GM19239 (cell line): ENCODE measurements at places on chromosomes 12 and 14.

- no peak for DNase-seq
Measured at GRCh38 chr12:102781117-102781516, 135.9 kb downstream of the PAH start.

- no peak for DNase-seq
Measured at GRCh38 chr14:94515426-94515825, 6.2 kb upstream of the SERPINA12 start.

DNA sequence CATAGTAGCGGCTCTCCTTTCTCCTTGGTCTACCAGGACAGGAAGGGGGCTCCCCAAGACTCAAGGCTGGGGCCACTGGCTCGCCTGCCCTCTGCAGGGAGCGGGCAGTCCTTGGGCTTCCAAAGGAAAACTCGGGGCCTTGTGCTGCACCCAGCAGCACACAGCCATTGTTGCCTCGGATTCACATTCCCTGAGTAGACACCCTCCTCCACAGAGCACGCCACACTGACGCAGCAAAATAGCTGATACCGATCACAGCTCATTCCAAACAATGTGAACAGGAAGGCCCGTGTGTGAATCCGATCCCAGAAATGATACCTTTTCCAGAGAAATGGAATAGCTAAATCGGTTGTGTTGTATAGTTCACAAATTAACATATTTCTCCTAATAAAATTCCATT is 65.1 kb upstream of the DYNC1H1 start:
- no peak for DNase-seq

GRCh38 chr12:53128780-53129569 is 25.7 kb downstream of the SOAT2 start:
- no peak for DNase-seq

- DNase-seq = no peak
Measured at GRCh38 chr14:23572836-23573235, 5.2 kb upstream of the AP1G2 start.

DNA sequence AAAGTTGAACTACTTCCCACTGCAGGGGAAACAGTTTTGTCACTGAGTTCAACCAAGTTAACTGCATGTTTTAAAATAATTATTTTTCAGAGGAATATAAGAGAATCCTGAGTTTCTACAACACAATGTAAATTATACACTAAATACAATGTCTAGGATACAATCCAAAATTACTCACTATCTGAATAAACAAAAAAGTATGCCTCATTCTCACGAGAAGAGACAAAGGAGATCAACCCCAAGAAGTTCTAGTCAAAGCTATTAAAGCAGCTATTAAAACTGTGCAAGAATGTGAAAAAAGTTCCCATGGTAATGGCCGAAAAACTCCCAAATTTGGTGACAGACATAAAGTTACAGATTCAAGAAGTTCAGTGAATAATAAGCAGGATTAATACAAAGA is 8.8 kb upstream of the KCNK13 start:
- no peak for DNase-seq

DNA sequence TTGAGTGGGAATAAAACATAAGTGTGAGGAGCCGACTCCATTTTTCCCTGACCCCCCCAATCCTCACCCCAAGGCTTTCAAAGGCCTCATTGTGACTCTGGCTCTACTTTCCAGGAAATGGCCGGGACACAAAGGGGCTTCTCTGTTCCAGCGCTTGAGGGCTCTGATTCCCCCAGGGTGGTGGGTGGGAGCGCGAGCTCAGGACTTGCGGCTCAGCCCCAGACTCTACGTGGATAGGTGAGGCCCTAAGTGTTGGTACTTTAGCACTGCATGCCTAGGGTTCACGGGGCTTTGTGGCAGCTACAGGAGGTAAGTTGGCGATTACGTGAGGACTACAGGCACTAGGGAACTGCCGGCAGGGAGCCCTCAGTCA is 553 bp downstream of the CNPY2 start:
- no peak for DNase-seq

DNA sequence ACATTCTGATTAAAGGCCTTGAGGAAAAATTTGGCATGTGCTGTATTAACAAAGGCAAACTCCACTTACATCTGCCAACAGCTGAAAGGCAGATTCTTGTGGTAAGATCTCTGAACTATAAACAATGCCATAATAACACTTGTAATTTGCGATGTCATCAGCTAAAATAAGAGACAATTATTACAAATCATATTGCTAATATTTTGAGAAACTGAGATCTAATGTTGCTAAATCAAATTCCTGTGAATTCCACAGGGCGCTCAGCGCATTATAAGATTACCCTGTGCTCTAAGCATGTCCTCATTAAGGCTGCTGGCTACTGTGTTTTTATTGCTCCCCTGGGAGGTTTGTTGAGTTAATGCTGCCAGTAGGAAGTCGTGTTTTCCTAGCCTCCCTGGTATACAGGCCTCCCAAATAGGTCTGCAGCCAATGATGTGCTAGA is 244.8 kb downstream of the DACT1 start:
- no peak for DNase-seq

GRCh38 chr14:91170504-91171121 is 56.7 kb downstream of the DGLUCY start:
- no peak for DNase-seq

DNA sequence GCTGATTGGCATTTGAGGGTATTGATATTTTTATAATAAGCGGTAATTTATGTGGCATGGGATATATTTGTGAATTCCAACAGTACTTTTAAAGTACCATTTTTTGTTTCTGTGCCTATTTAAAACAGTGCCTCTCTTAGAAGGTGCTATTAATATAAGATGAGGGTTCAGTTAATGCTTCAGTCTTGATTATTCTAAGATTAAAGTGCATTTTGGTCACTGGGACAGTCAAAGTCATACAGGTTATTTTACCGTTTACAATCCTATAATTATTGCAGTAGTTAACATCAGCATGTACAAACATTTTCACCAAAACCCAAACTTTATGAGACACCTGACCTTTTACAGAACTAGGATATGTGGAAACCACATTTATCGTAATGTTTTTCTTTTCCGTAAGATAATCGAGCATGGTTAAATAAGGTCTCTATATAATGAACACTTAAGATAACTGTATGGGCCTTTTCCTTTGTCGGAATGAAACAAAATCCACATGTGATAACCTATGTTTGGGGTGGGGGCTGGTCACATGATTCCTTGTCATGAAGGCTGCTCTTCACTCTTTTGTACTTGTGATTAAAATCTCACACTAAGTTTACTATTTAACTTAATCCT is 37.7 kb upstream of the DNM1L start:
- DNase-seq = no peak

- no peak for DNase-seq
Measured at GRCh38 chr12:50458606-50459005, 46.2 kb upstream of the DIP2B start.
